Aorta (tissue), 5 donors: ENCODE measurements at places on chromosomes 5 and 9. TPM values are rescaled to one million over a fixed set of nuclear protein-coding genes. Genes with fewer than 3 reads are reported as not detected.

The BARHL1 gene
- total RNA-seq: not detected

The SDHA gene
- total RNA-seq: 89.4 TPM

The RALGPS1 gene
- 6.1 TPM for total RNA-seq

DNA sequence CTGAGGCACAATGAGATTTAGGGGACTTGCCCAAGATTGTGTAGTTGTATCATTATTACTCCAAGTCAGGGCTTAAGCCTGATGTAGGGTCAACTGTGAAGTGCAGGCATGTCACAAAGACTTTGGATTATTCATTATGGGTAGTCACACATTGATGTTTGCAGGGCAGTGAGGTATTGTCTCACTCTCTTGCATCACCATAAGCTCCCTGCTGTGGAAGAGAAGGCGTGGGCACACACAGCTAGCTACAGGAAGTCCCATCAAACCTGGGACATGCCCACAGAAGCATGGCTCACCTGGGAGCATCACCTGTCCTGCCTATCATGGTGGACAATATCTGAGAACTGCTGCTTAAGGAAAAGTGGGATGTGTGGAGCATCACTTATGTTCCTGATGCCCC is 42.1 kb downstream of the TMOD1 start:
- DNase-seq: no peak

The CAMK2A gene
- total RNA-seq: 0.15 TPM

DNA sequence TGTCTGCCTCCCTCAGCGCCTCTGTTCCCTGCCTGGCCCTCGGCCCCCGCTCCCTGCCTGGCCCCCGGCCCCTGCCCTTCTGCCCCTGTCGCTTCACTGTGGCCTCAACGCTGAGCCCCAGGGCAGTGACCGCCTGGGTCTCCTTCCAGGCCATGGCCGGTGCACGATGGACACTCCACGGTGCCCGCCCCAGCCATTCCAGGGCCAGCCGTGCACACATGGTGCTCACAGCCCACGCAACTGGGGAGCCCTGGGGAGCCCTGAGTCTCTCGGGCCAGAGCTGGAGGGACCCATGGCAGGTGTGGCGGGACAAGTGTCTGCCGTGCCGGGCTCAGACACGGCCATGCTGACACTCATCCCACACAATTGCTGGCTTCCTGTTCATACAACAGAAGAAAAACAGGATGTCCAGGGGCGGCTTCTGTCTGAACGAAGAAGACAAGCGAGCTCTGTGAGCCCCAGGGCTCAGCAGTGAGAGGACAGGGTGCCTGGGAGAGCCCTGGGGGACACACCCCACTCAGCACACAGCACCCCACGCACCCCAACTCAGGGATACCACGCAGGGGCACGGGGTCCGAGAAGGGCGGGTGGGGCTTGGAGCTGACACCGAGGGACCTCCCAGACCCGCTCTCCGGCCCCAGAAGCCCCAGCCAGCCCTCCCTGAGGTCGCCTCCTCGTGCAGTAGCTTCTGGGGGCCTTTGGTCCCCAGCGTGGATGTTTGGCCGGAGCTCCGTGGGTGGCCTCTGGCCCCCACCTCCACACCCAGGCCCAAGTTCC is 35.7 kb downstream of the EXD3 start:
- DNase-seq: no peak

DNA sequence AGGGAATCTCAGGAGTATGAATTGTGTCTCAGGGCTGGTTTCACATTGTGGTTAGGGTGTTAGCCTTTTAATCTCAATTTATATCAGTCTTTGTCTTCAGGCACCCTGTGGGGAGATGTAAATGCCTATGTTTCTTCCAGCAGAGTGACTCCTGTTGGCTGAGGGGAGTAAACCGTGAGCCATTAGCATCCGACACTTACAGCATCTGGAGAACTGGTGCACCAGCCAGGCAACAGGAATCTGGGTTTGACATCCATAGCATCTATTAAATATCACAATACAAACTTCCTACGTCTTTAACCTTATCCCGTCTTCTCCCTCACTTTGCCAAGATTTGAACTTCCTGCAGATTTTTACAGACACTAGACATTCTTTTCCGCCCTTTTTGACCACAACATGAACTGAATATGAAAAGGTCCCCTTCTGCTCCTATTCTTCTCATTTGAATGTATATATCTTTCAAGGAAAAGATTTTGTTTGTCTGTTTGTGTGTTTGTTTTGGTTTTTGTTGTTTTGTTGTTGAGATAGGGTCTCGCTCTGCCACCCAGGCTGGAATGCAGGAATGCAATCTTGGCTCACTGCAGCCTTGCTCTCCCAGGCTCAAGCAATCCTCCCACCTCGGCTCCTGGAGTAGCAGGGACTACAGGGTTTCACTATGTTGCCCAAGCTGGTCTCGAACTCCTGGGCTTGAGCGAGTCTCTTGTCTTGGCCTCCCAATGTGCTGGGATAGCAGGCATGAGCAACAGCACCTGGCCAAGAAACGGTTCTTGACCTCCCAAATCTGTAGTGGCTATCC is 626.2 kb downstream of the TLR4 start:
- DNase-seq: no peak

The TERT gene
- total RNA-seq: not detected

GRCh38 chr9:124312290-124313265 is 54.8 kb downstream of the NEK6 start:
- DNase-seq: no peak

The ELP1 gene
- 19.5 TPM for total RNA-seq

- no peak for DNase-seq
These were observed 35.4 kb upstream of the BARHL1 start for GRCh38 chr9:132547052-132547431.

DNA sequence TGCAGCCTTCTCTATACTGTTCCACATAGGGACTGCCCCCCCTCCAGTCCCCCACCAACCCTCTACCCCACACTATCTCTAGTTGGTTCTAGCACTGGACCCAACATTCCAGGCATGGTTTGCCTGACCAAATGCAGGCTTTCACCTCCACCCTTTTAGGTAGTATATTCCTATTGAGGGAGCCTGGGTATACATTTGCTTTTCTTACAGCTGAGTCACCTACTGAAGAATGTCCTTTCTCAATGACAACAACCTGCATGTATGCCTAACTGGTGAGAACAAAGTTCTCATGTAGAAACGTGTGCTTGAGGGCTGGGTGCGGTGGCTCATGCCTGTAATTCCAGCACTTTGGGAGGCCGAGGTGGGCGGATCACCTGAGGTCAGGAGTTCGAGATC is 8.2 kb downstream of the TNIP1 start:
- DNase-seq: no peak

The CDC14B gene
- total RNA-seq: 27.9 TPM

- no peak for DNase-seq
These were observed 96.6 kb downstream of the DAB2IP start for GRCh38 chr9:121748074-121748473.

GRCh38 chr9:100473276-100474081 is 530 bp downstream of the TMEFF1 start:
- peak; percentile 47 for DNase-seq

DNA sequence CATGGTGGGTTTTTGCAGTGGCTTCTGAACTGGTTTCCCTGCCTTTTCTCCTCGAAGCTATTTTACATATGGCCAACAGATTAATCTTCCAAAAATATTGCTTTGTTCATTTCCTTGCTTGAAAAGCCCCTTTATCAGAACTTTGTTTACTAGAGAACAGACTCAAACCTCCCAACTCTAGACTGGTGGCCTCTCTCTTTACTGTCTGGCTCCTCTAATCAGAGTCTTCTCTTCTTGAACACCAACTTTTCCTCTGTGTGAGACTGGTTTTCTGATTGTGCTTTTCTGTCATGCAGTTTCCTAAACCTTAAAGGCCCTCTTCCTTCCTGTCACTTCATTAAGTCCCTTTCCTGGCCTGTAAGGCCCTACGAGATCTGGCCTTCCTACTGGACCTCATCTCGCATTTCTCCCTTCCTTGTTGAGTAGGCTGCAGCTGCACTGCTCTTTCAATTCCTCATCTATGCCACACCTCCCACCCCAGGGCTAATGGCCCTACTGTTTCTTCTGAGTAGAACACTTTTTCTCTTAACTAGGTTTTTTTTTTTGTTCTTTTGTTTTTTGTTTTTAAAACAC is 5.7 kb downstream of the C9orf43 start:
- DNase-seq: no peak

The SLC45A2 gene
- 0.54 TPM for total RNA-seq

DNA sequence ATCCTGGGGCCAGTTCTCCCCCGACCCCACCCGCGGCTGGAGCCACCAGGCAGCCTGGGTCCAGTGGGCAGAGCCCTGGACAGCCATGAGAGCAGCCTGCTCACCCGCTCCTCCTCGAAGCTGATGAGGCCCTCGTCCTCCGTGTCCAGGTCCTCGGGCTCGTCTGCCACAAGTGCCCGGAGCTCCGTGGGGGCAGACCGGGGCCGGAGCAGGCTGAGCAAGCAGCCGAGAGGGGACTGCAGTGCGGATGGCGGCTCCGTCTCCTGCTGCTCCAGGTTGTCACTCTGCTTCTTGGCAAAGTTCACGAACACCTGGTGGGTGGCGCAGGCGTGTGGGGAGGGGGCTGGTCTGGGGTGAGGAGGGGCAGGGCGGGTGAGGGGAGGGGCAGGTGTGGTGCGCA is 11.9 kb upstream of the CLIC3 start:
- DNase-seq: no peak

The PIP5KL1 gene
- total RNA-seq: 3.0 TPM

DNA sequence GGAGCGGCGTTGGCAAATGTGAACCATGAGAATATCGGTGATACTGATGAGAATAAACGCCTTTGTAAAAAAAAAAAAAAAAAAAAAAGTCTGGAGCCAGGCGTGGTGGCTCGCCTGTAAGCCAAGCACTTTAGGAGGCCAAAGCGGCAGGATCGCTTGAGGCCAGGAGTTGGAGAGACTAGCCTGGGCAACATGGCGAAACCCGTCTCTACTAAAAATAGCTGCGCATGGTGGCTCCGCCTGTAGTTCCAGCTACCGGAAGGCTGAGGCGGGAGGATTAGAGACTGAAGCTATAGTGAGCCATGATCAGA is 425 bp upstream of the NFX1 start:
- no peak for DNase-seq

DNA sequence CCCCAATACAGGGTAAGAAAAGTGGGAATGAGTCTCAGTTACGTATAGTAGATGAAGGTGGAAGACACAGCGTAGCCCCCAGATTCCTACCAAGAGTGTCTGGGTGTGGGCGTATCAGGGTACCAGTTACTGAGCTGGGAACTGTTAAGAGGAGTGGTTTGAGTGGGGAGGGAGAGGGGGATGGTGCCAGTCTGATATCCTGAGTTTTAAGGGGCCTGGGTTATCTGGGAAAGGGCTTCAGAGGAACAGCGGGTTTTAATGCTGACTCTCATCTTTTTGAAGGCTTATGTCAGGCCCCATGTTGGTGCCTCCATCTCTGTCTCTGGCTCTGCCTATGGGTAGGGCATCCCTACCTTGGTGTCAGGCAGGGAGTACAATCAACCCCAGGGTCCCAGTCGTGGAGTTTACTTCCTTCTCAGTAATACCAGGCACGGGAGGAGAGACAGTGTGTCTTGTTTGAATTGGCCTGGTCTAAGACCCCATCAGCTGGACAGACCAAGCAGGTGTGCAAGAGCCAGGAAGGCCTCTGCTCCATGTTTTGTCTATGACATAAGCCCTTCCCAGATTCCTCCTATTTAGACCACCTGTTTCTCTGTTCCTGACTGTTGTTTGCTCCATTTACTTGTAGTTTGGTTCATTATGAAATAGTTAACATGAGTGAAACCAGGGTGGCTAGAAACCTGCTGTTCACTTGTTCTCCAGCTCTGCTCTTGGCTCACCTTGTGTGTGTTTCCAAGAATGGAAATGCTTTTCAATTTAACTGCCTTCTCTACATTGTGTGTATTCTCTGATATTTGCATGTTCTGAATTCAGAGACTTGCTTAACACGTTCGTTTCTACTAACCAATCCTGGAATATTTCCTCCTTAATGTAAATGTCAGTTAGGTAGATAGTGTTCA is 125.6 kb downstream of the DAB2IP start:
- no peak for DNase-seq

- no peak for DNase-seq
These were observed 48.8 kb downstream of the RAPGEF1 start for GRCh38 chr9:131690941-131691573.

GRCh38 chr5:143279698-143280097 is 123.8 kb downstream of the NR3C1 start:
- DNase-seq: no peak

The PRR16 gene
- total RNA-seq: 14.2 TPM

DNA sequence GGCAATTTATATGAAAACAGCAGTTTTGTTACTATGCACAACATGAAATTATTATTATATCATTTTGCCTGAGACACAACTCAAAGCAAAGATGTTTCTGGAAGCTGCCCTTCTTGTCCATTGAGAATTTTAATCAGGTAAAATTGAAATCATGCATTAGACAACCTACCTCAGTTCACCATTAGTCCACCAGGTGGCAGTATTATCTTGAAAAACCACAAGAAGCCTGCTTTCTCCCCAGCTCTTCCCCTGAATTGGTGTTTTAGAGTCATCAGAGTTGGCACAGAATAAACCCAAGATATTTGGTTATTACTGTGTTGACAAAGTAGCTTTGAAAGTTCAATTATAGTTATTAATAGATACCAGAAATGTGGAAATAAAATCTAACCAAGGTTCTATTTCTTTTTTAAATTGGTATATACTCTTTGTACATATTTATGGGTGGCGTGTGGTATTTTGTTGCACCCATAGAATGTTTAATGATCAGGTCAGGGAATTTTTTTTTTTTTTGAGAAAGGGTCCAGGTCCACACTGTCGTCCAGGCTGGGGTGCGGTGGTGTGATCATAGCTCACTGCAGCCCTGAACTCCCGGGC is 25.7 kb downstream of the UTP15 start:
- DNase-seq: no peak

The CCL28 gene
- 5.3 TPM for total RNA-seq

GRCh38 chr5:176620333-176620981 is 9.9 kb downstream of the SNCB start:
- DNase-seq: no peak

The PRLR gene
- total RNA-seq: 1.1 TPM

DNA sequence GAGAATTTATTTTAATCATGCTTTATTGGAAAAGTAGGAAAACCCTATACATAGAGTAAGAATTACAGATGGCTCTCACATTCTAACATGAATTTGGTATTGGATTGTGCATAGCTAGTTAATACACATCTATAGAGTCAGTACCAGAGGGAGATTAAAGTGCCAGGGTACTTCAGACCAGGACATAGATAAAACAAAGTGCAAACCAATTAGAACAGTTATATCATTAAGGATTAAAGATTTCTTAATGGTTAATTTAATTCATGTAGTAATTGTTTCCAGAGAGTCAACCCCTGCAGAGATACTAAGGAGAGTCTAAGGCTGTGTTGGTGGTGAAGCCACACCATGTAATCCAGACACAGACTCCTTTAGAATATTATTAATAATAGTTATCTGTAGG is 8.8 kb downstream of the ISOC1 start:
- DNase-seq: no peak

The PCDHGB2 gene
- total RNA-seq: 6.5 TPM

The CDC37L1 gene
- 19.5 TPM for total RNA-seq

The SPATA9 gene
- total RNA-seq: 0.45 TPM

The ZCCHC10 gene
- total RNA-seq: 17.3 TPM

- no peak for DNase-seq
These were observed 8.3 kb downstream of the DIMT1 start for GRCh38 chr5:62395210-62395950.

DNA sequence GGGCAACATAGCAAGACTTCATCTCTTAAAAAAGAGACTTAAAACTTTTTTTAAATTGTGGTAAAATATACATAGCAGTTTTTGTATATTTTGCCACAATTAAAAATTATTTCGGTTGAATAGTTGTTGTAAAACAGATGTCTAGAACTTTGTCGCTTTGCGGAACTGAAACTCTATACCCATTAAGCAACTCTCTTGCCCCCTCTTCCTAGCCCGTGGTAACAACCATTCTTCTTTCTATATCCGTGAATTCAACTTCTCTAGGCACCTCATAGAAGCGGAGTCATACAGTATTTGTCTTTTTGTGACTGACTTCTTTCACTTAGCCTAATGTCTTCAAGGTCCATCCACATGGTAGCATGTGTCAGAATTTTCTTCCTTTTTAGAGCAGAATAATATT is 43.3 kb downstream of the SPARC start:
- no peak for DNase-seq
